Right hindlimb (tissue), 1 donor: ENCODE measurements at places on chromosomes 1 and 21.

DNA sequence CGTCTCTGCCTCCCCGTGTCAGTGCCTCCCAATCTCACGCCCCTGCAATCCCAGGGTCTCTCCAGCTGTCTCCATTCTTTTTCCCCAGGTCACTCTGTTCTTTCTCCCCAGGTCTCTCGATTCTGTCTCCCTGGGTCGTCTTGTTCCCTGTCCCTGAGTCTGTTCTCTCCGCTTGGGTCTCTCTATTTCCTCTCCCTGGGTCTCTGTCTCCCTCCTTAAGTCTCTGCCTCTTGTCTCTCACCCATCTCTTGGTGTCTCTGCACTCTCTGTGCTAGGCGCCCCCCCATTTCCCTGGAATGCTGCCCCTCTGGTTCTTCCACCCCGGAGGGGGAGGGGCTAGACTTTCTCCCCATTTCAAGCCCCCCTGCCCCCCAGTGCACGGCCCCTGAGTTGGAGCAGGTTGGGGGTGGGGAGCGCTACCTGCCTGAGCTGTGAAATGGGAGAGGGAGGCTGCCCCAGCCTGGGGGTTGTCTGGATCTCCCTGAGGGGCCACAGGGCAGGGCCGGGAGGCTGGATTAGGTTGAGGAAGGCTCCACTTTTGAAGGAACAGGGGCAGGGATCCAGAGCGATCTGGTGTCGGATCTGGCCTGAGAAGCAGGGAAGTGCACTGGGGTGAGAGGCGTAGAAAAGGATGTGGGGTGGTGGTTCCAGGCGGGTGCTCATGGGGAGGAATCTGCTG lies 1.4 kb downstream of the PTPRF start:
- peak; percentile 25 for DNase-seq

- no peak for DNase-seq
These were observed 60.4 kb downstream of the ITPKB start for GRCh38 chr1:226678701-226679100.

DNA sequence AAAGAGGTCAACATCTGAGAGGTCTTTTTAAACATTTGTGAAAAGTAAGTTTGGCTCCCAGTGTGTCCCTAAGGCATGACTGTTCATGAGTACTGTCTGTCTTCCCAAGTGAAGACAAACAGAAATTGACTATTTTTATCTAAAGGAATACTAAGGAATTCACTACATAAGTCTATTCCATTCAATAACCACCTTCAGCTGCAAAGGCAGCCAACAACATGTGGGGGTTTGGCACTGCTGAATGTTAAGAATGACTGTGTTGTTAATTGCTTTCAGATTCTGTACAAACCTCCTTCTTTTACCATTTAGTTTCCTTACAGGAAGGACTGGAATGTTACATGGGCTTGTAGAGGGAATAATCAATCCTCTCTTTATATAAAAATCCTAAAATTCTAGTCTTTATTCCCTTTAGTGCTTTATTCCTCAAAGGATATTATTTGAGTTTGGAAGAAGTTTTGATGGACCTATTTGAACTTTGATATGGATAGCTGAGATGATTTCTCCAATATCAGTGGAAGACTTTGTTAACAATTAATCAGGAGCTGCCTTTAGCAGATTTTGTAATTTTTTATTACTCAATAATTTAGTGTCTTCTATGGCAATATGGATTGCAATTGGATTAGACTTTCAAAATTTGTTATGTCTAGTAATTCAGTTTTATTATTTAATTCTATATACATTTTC lies 201.7 kb upstream of the CHRM3 start:
- peak; percentile 51 for DNase-seq

- DNase-seq, result no peak
These were observed 88.4 kb downstream of the ADCY10 start for GRCh38 chr1:167825419-167826079.

DNA sequence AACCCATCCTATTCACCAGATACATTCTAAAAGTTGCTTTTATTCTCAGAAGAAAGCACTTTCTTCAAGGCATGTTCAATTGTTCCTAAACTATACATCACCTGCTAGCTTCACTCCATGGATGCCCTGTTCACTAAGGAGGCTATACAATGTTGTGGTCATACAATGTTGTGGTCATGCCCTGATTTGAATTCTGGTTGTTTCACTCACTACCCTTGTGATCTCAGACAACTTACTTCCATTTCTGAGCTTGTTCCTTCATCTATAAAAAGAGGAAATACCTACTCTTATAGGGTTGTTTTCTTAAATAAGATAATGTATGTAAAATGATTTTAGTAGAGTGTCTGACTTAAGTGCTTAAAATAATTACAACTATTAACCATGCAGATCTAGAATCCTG lies 19.7 kb downstream of the EDEM3 start:
- no peak for DNase-seq

DNA sequence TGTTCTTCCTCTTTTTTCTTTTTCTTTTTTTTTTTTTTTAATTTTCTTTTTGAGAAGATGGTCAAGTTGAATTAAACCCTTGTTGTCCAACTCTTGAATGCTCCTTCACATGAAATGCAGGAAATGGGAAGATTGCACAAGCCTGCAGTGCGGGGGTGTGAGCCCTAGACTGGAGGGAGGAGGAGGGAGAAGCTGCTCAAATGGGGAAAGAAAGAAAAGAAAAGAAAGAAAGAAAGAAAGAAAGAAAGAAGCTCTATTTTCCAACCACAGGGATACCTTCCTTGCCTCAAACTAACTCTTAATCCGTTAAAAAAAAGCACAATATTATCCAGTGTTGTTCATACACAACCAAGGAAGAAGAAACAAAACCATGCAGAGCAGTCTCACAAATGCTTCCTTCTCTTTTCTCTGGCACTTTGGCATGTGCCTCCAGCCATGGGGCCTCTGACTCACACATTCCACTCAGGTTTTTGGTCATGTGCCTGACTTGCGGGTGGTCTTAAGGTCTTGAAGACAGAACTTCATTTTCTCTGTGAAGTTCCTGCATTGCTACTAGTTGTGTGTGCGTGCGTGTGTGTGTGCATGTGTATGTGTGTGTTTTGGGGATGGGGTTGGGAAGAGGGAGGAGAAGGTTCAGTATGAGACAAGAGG lies 276.1 kb downstream of the RPS6KC1 start:
- DNase-seq, result peak; percentile 36

GRCh38 chr1:201142011-201142848 lies 12.0 kb downstream of the TMEM9 start:
- DNase-seq, result peak; percentile 62

DNA sequence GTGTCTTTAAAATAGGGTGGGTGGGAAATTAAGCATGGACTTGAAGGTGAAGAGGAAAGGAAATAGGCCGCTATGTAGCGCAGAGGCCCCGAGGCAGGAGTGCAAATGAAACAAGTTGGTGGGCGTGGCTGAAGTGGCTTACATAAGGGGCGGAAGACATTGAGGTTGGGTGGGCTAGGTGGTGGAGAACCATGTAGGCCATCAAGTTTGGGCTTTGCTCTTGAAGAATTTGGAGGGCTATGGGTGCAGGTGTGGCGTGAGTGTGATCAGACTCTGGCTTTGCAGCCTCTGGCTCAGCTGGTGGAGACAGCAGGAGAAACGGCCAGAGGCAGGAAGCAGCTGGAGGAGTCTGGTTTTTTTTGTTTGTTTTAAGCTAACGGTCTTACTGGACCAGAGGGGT lies 6.7 kb downstream of the SLFNL1 start:
- DNase-seq, result no peak

- no peak for DNase-seq
These were observed 31.3 kb upstream of the CLCA4 start for GRCh38 chr1:86515597-86515996.

- DNase-seq, result no peak
These were observed 105.5 kb downstream of the HHAT start for GRCh38 chr1:210434223-210434622.

DNA sequence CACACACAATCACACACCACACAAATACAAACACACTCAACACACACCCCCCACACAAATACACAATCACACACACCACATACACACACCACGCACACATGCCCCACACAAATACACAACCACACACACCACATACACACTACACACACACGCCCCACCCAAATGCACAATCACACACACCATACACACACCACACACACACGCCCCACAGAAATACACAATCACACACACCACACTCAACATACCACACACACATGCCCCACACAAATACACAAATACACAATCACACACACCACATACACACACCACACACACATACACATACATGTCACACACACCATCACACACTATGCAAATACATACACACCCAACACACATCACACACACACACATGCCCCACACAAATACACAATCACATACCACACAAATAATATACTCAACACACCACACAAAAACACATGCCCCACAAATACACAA lies 50.2 kb downstream of the PRDM15 start:
- no peak for DNase-seq

- DNase-seq, result no peak
These were observed 498.0 kb upstream of the NFIA start for GRCh38 chr1:60584371-60584770.

GRCh38 chr1:60169206-60169605 lies 95.6 kb upstream of the C1orf87 start:
- DNase-seq, result no peak

DNA sequence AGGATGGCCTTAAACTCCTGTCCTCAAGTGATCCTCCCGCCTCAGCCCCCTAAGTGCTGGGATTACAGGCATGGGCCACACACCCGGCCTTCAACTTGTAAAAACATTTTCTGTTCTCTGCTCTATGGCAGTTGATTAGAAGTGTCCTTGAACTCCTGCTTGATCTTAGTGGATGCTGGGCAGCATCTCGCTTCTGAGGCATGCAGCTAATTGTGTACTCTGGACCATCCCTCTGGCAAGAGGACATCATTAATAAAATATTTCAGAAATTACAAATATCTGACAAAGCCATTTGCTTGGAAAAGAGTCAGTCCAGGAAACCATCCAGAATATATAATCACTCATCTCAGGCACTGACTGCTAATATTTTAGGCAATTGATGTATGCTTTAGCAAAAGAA lies 8.1 kb downstream of the NGF start:
- no peak for DNase-seq

DNA sequence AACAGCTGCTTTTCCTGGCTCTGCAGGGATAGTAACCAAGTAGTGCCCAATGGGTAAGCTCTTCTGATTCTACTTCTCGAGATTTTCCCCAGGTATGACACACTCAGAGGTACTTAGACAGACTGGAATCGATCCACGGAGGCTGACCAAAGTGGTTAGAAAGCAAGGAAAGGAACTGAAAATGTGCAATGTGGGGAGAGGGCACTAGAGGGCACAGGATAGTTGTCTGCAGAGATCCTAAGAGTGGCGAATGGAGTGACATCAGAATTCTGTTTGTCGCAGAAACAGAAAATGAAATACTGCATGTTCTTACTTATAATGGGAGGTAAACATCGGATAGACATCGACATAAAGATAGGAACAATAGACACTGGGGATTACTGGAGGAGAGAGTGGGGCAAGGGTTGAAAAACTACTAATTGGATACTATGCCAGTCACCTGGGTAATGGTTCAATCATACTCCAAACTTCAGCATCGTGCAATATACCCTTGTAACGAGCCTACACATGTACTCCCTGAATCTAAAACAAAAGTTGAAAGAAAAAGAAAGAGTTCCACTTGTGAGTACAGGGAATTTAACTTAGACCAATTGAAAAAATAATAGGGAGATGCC lies 23.3 kb downstream of the CYP2J2 start:
- no peak for DNase-seq

GRCh38 chr1:72678683-72679082 lies 396.3 kb upstream of the NEGR1 start:
- DNase-seq, result no peak

DNA sequence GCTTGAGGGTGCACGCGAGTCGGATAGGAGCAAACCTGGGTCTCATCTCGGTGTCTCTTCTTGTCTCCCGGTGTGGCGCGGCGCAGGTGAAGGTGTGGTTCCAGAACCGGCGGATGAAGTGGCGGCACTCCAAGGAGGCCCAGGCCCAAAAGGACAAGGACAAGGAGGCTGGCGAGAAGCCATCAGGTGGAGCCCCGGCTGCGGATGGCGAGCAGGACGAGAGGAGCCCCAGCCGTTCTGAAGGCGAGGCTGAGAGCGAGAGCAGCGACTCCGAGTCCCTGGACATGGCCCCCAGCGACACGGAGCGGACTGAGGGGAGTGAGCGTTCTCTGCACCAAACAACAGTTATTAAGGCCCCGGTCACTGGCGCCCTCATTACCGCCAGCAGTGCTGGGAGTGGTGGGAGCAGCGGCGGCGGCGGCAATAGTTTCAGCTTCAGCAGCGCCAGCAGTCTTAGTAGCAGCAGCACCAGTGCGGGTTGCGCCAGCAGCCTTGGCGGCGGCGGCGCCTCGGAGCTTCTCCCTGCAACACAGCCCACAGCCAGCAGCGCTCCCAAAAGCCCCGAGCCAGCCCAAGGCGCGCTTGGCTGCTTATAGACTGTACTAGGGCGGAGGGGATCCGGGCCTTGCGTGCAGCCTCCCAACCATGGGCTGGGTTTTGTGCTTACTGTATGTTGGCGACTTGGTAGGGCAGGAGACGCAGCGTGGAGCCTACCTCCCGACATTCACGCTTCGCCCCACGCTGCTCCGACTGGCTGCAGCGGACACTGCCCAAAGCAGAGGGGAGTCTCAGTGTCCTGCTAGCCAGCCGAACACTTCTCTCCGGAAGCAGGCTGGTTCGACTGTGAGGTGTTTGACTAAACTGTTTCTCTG lies 5.1 kb downstream of the HLX start:
- peak; percentile 74 for DNase-seq

- no peak for DNase-seq
These were observed 430.1 kb downstream of the KCNT2 start for GRCh38 chr1:196178083-196178635.
